Peyer's patch (tissue), 4 donors: ENCODE measurements at places on chromosomes 16 and 17. TPM values are rescaled to one million over a fixed set of nuclear protein-coding genes. Genes with fewer than 3 reads are reported as not detected.

FOXN1 gene
- not detected for total RNA-seq

GRCh38 chr17:40437095-40437732, 6.0 kb upstream of the IGFBP4 start:
- DNase-seq, result no peak

- DNase-seq, result no peak
Measured at GRCh38 chr17:13202835-13203234, 185.0 kb upstream of the ELAC2 start.

DNA sequence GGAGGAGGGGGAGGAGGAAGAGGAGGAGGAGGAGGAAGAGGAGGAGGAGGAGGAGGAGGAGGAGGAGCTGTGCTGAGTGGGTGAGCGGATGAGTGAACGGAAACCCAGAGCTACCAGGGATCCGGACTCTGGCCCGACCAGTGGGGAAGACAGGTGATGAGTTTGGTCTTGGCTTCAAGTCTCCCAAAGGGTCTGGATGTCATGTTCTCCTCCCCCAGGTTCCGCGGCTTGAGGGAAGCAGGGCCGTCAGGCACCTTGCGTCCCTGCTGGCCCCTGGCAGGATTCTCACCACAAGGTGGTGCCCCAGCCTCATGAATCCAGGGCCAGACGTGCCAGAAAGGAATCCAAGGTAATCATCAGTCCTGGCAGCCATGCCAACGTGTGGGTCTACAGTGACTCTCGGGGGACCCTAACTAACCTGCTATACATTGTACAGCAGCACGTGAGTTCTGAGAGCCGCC, 13.5 kb upstream of the ABAT start:
- peak; percentile 86 for DNase-seq

SLC6A2 gene
- total RNA-seq, result not detected

DNA sequence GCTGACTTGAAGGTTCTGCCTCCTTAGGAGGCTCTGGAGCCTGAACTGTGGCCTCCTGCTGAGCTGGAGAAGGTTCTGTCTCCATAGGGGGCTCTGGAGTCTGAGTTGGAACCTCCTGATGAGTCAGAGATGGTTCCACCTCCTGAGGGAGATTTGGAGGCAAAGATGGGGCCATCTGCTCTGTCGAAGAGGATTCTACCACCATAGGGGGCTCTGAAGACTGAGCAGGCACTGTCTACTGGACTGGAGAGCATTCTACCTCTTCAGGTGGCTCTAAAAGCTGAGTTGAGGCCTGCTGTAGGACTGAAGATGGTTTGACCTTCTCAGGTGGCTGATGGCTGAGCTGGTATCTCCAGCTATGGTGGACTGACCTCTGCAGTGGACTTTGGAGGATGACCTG, 16.2 kb downstream of the RDM1 start:
- DNase-seq, result no peak

IL32 gene
- 676 TPM for total RNA-seq

PARN gene
- total RNA-seq, result 59.4 TPM

DNA sequence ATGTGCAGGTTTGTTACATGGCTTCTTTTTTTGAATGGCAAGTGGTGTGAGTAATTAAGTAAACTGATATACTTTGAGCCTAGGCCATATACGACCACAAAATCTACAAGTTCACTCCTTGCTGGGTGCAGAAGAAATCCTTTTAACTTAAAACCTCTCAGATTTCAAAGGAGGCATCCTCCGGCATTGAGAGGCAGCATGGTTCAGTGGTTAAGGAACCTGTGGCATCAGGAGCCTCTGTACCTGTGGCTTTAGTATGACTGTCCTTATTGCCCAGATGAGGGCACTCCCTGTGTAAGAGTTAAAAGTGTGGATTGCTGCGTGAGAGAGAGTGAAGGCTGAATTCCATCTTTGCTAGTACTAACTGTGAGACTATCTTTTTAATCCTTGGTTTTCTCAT, 3.3 kb downstream of the NLRP1 start:
- no peak for DNase-seq

ACAP1 gene
- 15.6 TPM for total RNA-seq

GRCh38 chr16:708019-708418, 2.4 kb upstream of the FBXL16 start:
- no peak for DNase-seq

RBFOX1 gene
- total RNA-seq, result 1.0 TPM

DNA sequence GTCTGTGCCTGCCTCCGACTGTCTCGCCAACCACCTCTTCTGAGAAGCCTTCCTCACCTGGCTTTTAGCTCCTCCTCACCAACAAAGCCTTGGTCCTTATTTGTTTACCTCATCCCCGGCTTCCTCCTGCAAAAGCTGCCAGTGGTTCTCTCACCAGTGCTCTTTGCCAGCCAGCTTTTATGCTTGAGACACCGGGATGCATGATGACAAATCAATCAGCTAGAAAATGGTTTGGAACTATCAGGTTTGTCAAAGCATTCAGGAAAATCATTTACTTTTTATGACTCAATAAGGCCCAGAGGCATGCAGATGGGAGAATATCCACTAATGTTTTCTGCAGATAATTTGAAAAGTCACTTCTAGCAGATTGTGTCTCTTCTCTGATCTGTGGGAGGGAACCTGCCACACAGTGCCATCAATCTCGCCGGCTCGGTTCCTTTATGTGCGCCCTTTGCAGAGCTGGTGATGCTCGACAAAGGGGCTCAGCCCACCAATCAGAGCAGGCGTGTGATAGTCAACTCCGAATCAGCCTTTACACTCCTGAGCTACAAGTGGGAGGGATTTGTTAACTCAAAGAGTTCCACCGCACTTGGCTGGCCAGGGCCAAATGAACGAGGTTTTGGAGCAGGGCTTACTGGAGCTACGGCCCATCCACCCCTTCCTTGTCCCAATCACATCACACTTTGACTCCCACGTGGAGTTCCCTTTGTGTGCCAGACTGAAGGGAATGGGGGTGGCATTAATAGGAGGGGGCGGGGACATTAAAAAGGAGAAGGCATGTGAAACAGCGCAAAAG, 85.8 kb downstream of the MRC2 start:
- no peak for DNase-seq

DNA sequence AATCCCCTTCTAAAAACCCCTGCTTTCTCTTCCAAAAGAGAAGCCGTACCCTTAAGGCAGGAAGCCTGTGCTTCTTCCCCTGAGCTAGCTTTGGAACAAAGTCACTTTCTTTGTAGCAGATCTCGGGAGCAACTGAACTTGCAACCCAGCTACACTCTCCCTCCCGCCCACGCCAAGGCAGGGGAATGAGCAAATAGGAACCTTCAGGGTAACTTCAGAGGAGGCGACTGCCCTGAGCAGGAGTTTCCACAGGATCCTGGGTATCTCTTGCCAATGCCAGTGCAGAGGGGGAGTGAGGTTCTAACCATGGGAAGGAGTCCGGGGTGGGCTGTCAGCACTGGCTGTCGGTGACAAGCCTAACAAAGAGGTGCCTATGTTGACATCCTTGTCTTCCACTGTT, 5.9 kb upstream of the PIRT start:
- peak; percentile 72 for DNase-seq
